ENCODE measurements at places on chromosomes 16 and 17.
A peak's percentile ranks its signal among the peaks of the same experiment; 100 is the strongest.

GRCh38 chr17:49260011-49260816 is 29.6 kb upstream of the PHOSPHO1 start:
- DNase-seq: peak; percentile 48

GRCh38 chr17:15124746-15125145 is 140.4 kb downstream of the PMP22 start:
- no peak for DNase-seq

DNA sequence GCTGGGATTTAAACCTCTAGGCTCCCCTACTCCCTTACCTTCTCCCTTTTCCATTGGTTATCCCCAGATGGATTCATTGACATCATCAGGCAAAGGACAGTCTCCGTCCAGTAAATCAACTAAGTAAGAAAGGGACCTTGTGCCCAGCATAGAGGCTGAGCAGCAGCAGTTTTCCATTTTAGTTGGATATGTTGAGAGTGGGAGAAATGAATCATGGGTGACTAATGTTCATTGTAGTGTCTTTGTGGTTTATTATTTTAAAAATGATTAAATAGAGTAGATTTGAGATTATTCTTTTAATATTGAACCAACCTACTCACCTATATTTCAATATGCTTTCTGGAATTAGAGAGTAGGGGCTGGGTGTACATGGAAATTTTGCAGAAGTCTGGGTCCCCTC is 99.4 kb upstream of the CACNG3 start:
- no peak for DNase-seq

- no peak for DNase-seq
Measured at GRCh38 chr17:53335443-53335842, 487.3 kb upstream of the KIF2B start.

DNA sequence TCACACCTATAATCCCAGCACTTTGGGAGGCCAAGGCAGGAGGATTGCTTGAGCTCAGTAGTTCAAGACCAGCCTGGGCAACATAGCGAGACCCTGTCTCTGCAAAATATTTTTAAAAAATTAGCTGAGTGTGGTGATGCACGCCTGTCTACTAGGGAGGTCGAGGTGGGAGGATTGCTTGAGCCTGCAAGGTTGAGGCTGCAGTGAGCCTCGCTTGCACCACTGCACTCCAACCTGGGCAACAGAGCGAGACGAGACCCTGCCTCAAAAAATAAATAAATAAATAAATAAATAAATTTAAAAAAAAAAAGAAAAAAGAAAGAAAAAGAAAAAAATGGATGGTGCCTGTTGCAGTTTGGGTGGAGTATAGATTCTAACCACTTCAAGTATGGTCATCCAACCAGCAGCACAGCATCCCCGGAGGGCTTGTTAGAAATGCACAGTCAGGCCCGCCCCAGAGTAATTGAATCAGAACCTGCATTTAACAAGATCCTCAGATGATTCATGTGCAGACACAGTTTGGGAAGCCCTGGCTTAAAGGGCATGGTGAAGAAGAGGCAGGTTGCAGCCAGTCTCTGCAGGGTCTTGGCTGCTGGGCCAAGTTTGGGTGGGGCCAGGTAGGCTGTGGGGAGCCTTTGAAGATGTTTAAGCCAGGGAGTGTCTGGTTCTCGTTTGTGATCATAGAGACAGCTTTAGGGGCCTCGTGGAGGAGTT is 40.8 kb downstream of the MRC2 start:
- no peak for DNase-seq

DNA sequence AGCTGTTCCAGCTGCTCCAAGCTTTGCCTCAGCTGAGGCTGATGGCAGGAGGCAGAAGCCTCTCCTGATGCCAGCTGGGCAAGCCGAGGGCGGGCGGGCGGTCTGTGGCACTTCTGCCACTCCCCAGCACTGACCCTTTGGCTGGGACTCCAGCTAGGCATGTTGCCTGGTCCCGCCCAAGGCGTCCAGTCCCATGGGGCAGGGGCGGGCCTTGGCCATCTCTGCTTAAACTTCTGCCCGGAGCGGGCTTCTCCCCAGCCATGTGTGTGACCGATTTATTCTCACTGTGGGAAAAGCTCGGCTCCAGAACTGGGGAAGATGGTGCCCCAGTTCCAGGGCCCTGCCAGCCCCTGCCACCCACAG is 349.1 kb downstream of the SEC14L1 start:
- no peak for DNase-seq

- no peak for DNase-seq
Measured at GRCh38 chr17:55706808-55707773, 15.6 kb downstream of the TMEM100 start.

- DNase-seq: no peak
Measured at GRCh38 chr17:11282586-11282985, 41.6 kb downstream of the SHISA6 start.

- no peak for DNase-seq
Measured at GRCh38 chr16:86676254-86676670, 97.9 kb downstream of the FOXL1 start.

DNA sequence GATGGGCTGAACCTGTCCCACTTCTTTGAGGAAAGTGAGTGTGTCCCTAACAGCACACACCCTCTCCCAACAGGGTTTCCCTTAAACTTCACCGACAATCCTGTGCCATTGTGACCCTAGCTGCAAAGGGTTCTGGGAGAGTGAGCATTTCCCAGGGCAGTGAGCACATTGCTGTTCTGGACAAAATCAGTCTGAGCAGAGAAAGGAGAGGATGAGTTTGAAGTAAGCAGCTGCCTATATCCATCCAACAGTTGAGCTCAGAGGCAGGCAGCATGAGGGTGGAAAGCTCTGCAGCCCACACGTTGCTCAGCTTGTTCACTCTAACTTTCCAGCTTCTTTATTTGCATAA is 296.5 kb upstream of the MAF start:
- DNase-seq: no peak

DNA sequence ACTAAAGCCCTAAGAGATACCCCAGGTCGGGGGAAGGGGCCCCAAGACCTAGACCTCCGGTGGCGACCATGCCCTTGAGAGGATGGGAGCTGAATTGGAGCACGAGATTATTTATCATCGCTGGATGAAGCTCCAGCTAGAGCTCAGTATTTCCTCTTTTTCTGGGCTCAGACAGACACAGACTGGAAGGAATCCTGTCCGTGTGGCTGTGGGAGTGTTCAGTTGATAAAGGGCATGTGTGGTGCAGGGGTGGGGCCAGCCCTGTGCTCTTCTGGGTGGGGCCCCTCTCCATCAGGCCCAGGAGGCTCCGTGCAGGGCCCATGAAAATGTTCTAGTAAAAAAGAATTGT is 6.3 kb upstream of the CBX4 start:
- no peak for DNase-seq

- DNase-seq: no peak
Measured at GRCh38 chr17:7293159-7293558, 1.3 kb downstream of the YBX2 start.

- DNase-seq: no peak
Measured at GRCh38 chr17:74529243-74529642, 2.0 kb downstream of the CD300LB start.

DNA sequence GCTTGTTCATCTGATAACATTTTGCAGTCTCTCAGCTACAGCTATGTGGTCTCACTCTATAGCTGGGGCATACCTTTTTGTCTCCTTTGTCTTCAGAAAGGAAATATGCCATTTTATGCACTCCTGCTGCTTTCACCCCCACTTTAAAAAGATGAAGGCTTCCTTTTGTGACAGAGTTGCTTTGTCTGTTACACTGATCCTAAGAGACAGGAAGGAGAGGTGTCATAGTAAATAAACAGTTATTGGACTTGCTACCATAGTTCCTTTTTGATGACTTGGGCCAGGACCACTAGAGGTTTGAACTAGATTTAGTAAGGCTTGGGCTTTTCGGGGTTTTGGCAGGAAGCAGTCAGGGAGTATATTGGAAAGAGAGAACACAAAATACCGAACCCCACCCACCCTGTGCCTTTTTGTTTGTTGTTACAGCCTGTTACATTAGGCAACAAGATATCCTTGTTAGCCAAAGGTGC is 1.8 kb upstream of the METTL9 start:
- no peak for DNase-seq

GRCh38 chr17:59368218-59368857 is 36.9 kb downstream of the YPEL2 start:
- DNase-seq: no peak

GRCh38 chr16:85335584-85336491 is 223.6 kb upstream of the CIBAR2 start:
- no peak for DNase-seq

DNA sequence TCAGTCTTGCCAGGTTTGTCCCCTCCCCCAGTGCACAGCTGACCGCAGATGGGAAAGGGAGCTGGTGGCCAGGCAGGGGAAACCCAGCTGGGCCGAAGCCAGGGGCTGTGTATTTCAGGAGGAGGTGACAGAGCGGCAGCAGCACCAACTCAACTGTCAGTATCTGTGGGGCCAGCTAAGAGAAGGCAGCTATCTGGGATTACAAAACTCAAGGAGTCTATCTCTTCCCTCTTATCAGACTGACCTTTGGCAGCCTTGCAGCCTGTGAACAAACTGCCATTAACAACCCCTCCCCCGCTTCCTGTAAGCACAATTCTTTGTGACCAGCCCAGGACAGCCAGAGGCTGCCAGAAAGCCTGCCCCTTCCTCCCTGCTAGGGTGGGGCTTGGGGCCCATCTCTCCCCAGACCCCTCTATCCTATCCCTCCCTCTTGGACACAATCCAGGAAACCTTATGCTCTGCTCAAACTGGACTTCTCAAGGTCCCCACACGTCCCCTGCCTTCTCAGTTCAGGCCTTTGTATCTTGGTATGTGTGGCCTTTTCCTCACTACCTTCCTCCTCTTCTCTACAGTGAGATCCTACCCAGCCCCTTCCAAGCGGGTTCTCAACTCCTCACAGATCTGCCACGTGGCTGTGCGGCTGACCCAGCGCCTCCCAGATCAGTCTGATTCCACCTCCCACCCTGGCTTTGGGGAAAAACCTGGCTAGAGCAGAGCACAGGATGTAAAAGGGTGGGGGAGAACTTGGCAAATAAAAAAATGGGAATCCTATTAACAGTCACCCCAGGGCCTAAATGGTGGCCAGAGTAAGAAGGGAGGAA is 10.5 kb downstream of the ST3GAL2 start:
- DNase-seq: peak; percentile 87

DNA sequence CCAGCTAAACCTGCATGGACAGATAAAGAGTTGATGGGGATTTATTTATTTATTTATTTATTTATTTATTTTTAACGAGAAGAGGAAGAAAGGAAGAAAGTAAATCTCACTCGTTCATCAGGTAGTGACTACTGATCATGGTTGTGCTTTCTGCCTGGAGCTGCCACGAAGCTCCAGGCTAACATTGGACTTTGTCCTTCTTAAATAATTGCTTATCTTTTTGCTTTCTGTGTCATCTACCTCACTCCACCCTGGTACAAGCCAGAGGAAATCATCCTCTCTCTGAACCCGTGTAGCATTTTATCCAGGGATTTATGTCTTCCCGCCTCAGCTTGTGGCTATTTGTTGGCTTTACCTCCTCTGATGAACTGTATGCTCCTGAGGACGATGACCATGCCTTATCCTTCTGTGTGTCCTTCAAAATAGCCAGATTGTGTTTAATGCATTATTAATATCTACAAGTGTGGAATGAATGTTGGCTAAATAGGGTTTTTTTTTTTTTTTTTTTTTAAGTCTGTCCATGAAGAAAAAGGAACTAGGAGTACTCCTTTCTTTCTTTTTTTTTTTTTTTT is 8.0 kb upstream of the SLC12A3 start:
- no peak for DNase-seq

- DNase-seq: no peak
Measured at GRCh38 chr16:69321080-69321479, 9.3 kb downstream of the PDF start.

DNA sequence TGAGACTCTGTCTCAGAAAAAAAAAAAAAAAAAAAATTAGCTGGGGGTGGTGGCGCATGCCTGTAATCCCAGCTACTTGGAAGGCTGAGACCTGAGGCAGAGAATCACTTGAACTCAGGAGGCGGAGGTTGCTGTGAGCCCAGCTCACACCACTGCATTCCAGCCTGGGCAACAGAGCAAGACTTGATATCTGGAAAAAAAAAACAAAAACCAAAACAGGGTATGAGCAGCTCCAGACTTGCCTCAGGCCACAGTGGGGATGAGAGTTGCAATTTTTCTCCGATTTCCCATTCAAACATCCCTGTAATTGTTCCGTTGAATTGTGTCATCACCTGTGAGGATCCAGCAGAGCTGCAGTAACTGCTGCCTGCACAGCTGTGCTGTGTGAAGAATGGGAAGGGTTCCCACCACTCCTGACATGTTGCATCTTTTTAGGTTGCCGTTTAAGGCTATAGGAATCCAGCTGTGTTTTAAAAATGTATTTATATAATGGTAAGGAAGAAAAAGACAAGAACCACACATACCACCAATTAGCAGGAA is 150.0 kb downstream of the VPS53 start:
- no peak for DNase-seq

GRCh38 chr17:35147375-35147905 is at the start of gene UNC45B:
TSS of gene UNC45B (plus strand) at chr17:35147817. CDS start at chr17:35148264, 447 bp downstream.
- no peak for DNase-seq

DNA sequence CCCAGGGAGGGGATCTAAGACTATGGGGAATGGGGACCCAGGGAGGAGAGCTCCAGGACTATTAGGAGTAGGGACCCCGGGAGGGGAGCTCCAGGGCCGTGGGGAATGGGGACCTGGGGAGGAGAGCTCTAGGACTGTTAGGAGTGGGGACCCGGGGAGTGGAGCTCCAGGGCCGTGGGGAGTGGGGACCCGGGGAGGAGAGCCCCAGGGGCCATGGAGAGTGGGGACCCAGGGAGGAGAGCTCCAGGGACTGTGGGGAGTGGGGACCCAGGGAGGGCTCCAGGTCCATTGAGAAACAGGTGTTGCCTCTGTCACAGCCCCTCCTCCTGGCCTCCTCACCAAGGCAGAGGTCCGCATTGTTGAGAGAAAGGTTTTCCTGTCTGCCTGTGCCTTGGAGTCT is 16.0 kb downstream of the MPRIP start:
- no peak for DNase-seq

GRCh38 chr16:56679818-56680217 is 2.5 kb upstream of the MT1X start:
- DNase-seq: no peak

DNA sequence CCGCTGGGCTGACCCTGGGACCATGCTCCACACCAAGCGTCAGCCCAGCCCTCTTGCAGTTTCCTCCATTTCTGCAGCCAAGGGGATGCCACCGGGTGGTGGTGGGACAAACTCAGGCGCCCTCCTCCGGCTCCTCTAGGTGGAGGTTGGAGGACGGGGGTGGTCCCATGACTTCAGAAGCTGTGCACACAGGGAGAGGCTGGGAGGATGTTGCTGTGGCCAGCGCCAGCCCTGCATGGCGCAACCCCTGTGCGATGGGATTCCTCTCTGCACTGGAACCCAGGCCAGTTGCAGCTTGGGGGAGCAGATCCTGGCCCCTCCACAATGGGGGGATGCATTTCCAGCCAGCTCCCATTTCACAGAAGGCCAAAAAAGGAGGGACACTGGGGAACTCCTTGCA is 246.5 kb downstream of the C16orf95 start:
- DNase-seq: no peak

GRCh38 chr16:1194665-1195392 is 30.2 kb downstream of the TPSG1 start:
- no peak for DNase-seq

GRCh38 chr16:50442221-50442620 is 73.4 kb upstream of the BRD7 start:
- no peak for DNase-seq

Data from HS-27A (cell line).